Cardiac muscle cell (in vitro differentiated cells and primary cell): ENCODE measurements at places on chromosomes 4 and X. TPM values are rescaled to one million over a fixed set of nuclear protein-coding genes. Genes with fewer than 3 reads are reported as not detected.

Gene DEFB131A
- not detected in 2 replicates for total RNA-seq

Gene TBX22
- not detected in 2 replicates for total RNA-seq

Gene SYN1
- total RNA-seq, result 1.8 and 2.0 TPM in 2 replicates

Gene FANCB
- total RNA-seq, result 0.49 and 1.3 TPM in 2 replicates

Gene CSAG3
- total RNA-seq, result not detected in 2 replicates

Gene PAQR3
- total RNA-seq, result 11.9 and 17.3 TPM in 2 replicates

Gene SOWAHB
- 0.27 and 0.28 TPM in 2 replicates for total RNA-seq

Gene P2RY10
- total RNA-seq, result not detected in 2 replicates

Gene GRSF1
- total RNA-seq, result 84.9 and 90.3 TPM in 2 replicates

Gene TMEM47
- 33.3 and 43.7 TPM in 2 replicates for total RNA-seq

Gene GUCY1A1
- total RNA-seq, result 123 TPM in 2 replicates

Gene EGFL6
- total RNA-seq, result 0.07 TPM in 1 of 2 replicates, not detected in the other

Gene ASMTL
- total RNA-seq, result 26.2 and 43.8 TPM in 2 replicates

Gene GAGE12J
- total RNA-seq, result not detected in 2 replicates

Gene SLC4A4
- total RNA-seq, result 12.7 and 14.9 TPM in 2 replicates

Gene NXF2
- total RNA-seq, result not detected in 2 replicates

Gene MXD4
- total RNA-seq, result 45.5 and 72.6 TPM in 2 replicates

Gene SHROOM4
- total RNA-seq, result 1.8 and 1.9 TPM in 2 replicates

Gene FRG2
- total RNA-seq, result not detected in 2 replicates

Gene FGF2
- total RNA-seq, result 2.1 and 3.2 TPM in 2 replicates

Gene GRIA2
- total RNA-seq, result not detected in 2 replicates

Gene PDCL2
- not detected in 2 replicates for total RNA-seq

Gene AWAT2
- not detected in 2 replicates for total RNA-seq

Gene MAGEB17
- total RNA-seq, result 0.11 TPM in 1 of 2 replicates, not detected in the other

Gene NXF2B
- not detected in 2 replicates for total RNA-seq

Gene SOX3
- total RNA-seq, result 0.32 and 0.42 TPM in 2 replicates

Gene F8A3
- 0.63 TPM in 1 of 2 replicates, not detected in the other for total RNA-seq

Gene SETD7
- 10.3 and 20.4 TPM in 2 replicates for total RNA-seq

Gene IL1RAPL1
- 3.2 and 4.1 TPM in 2 replicates for total RNA-seq

Gene SLC6A14
- total RNA-seq, result not detected in 2 replicates

Gene TAF7L
- total RNA-seq, result not detected in 2 replicates

Gene WDFY3
- 37.3 and 59.0 TPM in 2 replicates for total RNA-seq

Gene FAM184B
- not detected in 2 replicates for total RNA-seq

Gene VCX3B
- 1.3 TPM in 1 of 2 replicates, not detected in the other for total RNA-seq

Gene TRIM75
- not detected in 2 replicates for total RNA-seq

Gene PDE5A
- 1.1 and 2.3 TPM in 2 replicates for total RNA-seq

Gene SHISA3
- total RNA-seq, result 13.1 and 13.3 TPM in 2 replicates

Gene NIPAL1
- total RNA-seq, result 3.6 and 8.5 TPM in 2 replicates

Gene NKRF
- 4.3 and 5.1 TPM in 2 replicates for total RNA-seq

Gene GAGE12F
- not detected in 2 replicates for total RNA-seq

Gene NCAPG
- total RNA-seq, result 3.5 and 25.1 TPM in 2 replicates

Gene USP26
- not detected in 2 replicates for total RNA-seq

Gene PRRG3
- total RNA-seq, result 4.8 and 10.6 TPM in 2 replicates

Gene ZNF732
- 1.7 and 2.2 TPM in 2 replicates for total RNA-seq

Gene MTNR1A
- total RNA-seq, result 0.60 TPM in 1 of 2 replicates, not detected in the other

Gene BTK
- total RNA-seq, result 0.06 TPM in 1 of 2 replicates, not detected in the other

Gene LRAT
- 2.5 and 5.8 TPM in 2 replicates for total RNA-seq

Gene UGT2B15
- not detected in 2 replicates for total RNA-seq

Gene TLR10
- total RNA-seq, result not detected in 2 replicates

Gene SATL1
- total RNA-seq, result 0.60 and 0.99 TPM in 2 replicates

Gene HTRA3
- total RNA-seq, result 8.9 and 15.7 TPM in 2 replicates

Gene MAPK10
- total RNA-seq, result 13.4 and 22.8 TPM in 2 replicates

Gene GCNA
- 1.6 and 5.2 TPM in 2 replicates for total RNA-seq

Gene CISD2
- 15.4 and 29.1 TPM in 2 replicates for total RNA-seq

Gene CT47B1
- total RNA-seq, result not detected in 2 replicates

Gene SPACA5
- not detected in 2 replicates for total RNA-seq
